ENCODE measurements at places on chromosomes 16 and 17.

GRCh38 chr17:62822080-62822904 lies 14.2 kb upstream of the MARCHF10 start:
- no peak for DNase-seq

DNA sequence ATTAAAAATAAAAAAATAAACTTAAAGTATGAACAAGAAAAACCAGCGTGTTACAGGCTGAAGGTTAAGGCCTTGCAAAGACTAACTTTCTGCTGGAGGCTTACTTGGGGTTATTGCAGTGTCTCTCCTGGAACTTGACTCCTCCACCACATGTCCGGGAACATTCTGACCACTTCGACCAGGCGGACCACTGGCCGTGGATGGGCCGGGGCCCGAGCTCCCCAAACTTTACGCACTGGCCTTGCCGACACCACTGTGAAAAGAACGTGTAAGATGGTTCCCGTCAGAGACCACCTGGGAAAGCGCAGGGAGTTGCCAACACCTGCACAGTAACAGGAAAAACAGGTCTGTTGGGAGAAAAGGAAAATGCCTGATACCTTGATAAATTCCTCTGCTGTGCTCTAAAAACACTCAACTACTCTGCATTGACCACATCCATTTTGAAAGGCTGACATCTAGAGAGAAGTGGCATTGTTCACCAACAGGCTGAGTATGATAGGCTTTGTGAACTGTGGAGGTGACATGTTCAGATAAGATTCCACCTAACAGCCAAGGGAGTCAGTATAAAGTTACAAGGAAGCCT lies 99.1 kb downstream of the ADAMTS18 start:
- DNase-seq, result no peak

DNA sequence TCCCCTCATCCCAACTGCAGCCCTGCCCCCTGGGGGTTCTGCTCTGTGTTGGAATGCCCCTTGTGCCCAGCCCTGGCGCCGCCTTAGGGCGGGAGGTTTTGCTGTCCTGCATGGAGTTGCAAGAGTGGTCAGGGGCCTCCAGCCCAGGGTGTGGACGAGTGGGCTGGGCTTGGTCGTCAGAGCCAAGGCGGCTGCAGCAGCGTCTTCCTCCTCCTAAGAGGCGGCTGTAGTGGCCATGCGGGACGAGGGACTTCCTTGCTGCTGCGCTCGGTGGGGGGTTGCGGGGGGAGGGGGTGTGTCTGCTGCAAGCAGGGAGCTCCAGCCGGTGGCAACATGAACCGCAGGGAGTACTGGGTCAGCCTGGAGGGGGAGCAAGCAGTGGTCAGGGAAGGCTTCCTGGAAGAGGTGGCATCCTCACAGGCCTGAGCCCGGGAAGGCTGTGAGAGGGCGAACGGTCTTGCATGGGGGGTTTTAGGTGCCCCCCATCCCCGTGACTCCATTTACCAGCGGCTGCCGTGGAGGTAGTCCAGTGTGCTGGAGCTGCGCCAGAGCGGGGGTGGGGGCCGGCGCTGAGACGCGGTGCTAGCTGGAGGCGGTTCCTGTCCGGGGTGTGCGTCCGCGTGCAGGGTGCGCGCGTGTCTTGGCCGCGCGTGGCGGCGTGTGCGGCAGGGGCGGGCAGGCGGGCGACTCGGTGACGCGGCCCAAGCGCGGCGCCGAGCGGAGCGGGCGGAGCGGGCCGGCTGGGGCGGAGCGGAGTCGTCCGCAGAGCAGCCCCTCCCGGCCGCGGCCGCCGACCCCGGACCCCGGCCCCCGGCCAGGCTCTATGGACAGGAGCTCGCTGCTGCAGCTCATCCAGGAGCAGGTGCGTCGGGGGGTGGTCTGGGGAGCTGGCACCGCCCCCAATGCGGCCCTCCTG lies at the start of gene RHBDL1:
Gene RHBDL1 (plus strand): TSS at position 704 of the 916 bp plus-strand sequence. CDS start 120 bp downstream, at position 824.
- DNase-seq, result no peak

GRCh38 chr17:80995131-80995530 lies 3.5 kb downstream of the CHMP6 start:
- no peak for DNase-seq

- DNase-seq, result no peak
Observed at GRCh38 chr16:88602091-88602490, 31.9 kb downstream of the ZC3H18 start.

DNA sequence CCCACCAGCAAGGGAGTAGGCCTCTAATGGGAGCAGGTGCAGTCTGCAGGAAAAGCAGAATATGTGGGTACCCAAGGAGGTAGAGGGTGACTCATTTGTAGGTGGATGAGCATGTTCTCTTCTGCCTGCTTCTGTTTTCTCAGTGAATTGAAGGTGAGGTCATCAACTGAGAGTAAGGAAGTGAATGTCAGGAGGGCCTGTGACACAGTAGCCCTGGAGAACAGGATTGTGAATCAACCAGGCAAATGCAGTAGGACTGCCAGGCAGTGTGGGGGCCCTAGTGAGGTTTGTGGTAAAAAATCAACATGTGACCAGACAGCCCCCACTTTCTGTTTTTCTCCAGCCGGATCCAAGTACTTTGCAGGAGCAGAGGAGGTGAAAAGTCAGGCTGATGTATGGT lies 150.5 kb upstream of the SOX9 start:
- no peak for DNase-seq

GRCh38 chr17:5485270-5486205 lies at the start of gene DERL2:
Gene DERL2 (minus strand): TSS chr17:5486178. CDS start chr17:5486161, 17 bp downstream.
- DNase-seq, result no peak

GRCh38 chr16:84823484-84823883 lies 3.7 kb downstream of the CRISPLD2 start:
- no peak for DNase-seq

GRCh38 chr16:51035110-51035498 lies 116.0 kb downstream of the SALL1 start:
- no peak for DNase-seq

- DNase-seq, result no peak
Observed at GRCh38 chr17:73349138-73349537, 37.3 kb upstream of the CDC42EP4 start.

GRCh38 chr16:26175944-26176343 lies 484.2 kb downstream of the HS3ST4 start:
- no peak for DNase-seq

DNA sequence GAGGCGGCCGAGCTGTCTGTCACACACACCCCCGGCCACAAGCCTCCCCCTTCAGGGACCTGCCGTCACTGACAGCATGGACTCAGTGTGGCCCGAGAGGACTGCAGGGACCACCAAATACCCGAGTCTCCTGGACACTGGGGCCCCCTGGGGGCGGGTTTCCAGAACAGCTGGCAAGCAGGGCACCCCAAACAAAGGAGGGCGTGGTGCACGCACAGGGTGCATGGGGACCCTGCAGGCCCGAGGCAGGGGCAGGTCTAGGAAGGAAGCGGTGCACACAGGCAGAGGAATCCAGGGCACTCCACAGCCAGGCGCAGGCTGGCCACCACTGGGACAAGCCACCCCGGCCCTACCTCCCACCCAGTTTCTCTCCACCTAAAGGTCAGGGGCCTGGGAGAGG lies 28.7 kb upstream of the ENPP7 start:
- no peak for DNase-seq

GRCh38 chr17:56119936-56120335 lies 33.3 kb upstream of the ANKFN1 start:
- DNase-seq, result no peak

- no peak for DNase-seq
Observed at GRCh38 chr17:59406808-59407381, 75.4 kb downstream of the YPEL2 start.

DNA sequence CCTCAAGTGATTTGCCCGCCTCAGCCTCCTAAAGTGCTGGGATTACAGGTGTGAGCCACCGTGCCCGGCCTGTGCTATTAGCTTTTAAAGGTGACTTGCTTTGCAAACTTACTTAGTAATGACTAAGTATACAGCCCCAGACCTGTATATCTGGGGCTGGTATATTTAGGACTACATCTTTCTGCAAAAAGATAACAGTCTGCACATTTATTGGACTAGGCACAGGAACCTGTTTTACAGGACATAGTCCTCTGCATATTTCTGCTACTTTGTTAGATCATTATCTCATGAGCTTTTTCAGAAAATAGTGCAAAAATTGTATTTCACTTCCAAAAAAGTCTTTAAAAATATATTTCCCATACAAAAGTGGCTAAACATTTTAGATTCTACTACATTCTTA lies 1.3 kb downstream of the KRT24 start:
- DNase-seq, result no peak

- peak; percentile 32 for DNase-seq
Observed at GRCh38 chr17:61389670-61390478, 9.8 kb upstream of the TBX2 start.

GRCh38 chr16:48089053-48089792 lies 66.6 kb downstream of the ABCC12 start:
- no peak for DNase-seq

DNA sequence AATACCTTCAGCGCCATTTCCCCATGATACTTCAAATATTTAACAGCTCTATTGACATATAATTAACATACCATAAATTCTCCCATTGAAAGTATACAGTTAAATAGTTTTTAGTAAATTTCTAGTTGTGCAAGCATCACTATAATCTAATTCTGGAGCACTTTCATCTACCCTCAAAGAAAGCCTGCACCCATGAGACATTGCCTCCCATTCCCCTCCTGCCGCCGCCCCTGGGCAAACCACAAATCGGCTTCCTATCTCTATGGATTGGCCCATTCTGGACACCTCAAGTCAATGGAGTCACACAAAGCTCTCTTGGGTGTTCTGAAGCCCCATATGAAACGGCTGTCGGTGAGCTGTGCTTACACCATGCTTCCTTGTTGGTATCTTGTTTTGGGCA lies 77.3 kb upstream of the CBX4 start:
- no peak for DNase-seq

GRCh38 chr16:71311553-71312158 lies 22.5 kb upstream of the CMTR2 start:
- DNase-seq, result no peak

- DNase-seq, result no peak
Observed at GRCh38 chr16:85027958-85028684, 526 bp downstream of the KIAA0513 start.

GRCh38 chr16:74936902-74937560 lies 47.9 kb downstream of the WDR59 start:
- no peak for DNase-seq

DNA sequence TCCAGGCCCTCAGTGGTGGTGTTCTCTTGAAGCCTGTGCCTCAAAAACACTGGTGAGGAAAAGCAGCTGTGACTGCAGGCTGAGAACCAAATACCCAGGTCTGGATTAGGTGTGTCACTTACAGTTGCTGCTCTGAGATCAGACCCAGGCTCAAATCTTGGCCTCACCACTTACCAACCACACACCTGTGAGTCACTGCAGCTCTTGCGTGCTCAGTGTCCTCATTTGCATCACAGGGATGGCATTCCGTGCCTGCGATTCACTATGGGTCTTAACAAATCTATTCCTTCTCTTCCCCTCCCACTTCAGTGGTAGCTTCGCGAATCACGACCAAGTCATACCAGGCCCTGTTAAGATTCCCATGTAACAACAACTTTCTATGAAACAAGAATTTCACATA lies 233.4 kb upstream of the HSBP1 start:
- no peak for DNase-seq

GRCh38 chr17:66604376-66604775 lies 230.5 kb upstream of the CACNG5 start:
- DNase-seq, result no peak

- DNase-seq, result no peak
Observed at GRCh38 chr16:57593021-57593420, 35.4 kb upstream of the ADGRG1 start.

- DNase-seq, result no peak
Observed at GRCh38 chr16:54632322-54633220, 298.1 kb upstream of the IRX5 start.

- no peak for DNase-seq
Observed at GRCh38 chr16:13829697-13830299, 90.2 kb upstream of the ERCC4 start.

- no peak for DNase-seq
Observed at GRCh38 chr17:80796430-80796861, 195.2 kb upstream of the CHMP6 start.

Measured in stimulated activated CD8-positive, alpha-beta memory T cell treated with anti-CD3 and anti-CD28 coated beads, Interleukin-4, amount 100 ng/mL, for 24 hours (primary cell).